ENCODE measurements at places on chromosomes 1 and 21.
A peak's percentile ranks its signal among the peaks of the same experiment; 100 is the strongest.

- DNase-seq, result no peak
Measured at GRCh38 chr21:21688889-21689288, 690.7 kb downstream of the NCAM2 start.

GRCh38 chr1:174230399-174230798, 71.1 kb downstream of the RABGAP1L start:
- no peak for DNase-seq

DNA sequence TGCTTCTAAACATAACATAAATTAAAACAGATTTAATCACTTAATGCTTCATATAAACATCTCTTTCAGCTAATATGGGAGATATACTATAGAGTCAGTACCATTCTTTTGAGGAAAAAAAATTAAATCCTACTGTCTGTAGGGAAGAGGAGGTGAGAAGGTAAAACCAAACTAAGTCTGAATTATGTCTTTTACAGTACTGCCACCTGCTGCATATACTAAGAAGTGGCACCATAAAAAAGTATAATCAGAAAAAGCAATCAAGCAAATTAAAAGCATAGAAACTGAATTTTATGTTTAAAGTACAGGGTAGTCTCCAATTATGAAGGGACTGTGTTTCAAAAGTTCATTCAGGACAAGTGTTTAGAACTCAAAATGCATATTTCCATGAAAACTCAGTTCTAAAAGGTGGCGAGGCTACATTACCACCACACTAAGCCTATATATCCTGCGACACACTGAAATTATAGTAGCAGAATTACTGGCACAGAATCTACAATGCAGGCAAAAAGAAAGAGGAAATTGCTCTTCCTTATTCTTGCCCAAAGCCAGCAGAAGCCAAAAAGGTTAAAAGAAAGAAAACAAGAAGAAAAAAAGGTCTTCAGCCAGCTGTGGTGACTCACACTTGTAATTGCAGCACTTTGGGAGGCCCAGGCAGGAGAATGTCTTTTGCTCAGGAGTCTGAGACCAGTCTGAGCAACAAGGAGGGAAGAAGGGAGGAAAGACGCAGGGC, 9.0 kb downstream of the NSL1 start:
- DNase-seq, result no peak

DNA sequence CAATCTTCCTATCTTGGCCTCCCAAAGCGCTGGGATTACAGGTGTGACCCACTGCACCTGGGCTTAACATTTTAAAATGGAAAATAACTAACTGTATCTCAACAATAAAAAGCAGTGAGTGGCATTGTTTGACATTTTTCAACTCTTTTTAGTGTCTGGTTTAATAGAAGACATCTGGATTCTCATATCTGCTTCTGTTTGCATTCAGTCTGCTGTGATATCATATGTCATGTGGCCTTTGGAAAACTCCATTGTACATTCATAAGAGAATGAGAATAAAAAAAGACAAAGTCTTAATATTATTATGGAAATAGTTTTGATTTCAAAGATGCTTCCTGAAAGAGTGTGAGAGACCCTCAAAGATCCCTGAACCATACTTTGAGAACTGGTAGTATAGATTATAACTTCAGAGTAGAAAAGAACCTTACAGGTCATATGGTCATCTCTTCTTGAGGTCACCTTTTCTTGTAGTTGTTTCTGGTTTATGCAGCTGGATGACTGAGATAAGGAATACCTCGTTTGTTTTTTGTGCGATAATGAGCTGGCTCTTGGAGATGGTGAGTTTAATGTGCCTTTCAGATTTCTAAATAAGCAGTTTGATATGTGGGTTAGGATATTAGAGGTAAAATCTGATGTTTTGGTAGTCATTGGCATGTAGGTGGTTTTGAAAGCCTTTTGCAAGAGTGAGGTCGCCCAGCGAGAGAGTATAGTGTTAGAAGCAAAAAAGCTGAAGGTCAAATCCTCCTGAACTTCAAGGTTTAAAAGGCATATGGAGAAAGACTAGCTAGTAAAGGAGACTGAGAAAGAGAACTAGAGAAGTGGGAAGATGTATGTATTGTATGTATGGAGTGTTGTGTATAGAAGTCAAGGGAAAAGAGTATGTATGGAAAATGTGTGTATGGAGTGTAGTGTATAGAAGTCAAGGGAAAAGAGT, 17.2 kb downstream of the CEP350 start:
- DNase-seq, result no peak

DNA sequence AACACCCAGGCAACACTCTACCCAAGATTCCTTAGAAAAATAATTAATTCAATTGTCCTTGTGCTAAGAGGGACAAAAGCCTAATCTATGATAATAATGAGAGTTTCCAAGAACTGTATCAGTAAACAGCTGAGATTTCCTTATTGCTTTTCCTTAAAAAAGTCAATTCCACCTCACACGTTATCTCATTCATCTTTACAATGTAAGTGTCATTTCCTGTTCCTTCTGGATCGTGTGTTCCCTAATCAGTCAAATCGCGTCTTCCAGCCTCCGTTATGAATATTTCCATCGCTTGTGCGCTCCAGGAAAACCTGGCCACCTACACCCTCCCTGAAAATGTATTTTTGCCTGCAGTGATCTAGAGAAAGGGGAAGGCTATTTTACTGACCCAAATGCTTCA, 23.9 kb upstream of the CLDN17 start:
- DNase-seq, result no peak

DNA sequence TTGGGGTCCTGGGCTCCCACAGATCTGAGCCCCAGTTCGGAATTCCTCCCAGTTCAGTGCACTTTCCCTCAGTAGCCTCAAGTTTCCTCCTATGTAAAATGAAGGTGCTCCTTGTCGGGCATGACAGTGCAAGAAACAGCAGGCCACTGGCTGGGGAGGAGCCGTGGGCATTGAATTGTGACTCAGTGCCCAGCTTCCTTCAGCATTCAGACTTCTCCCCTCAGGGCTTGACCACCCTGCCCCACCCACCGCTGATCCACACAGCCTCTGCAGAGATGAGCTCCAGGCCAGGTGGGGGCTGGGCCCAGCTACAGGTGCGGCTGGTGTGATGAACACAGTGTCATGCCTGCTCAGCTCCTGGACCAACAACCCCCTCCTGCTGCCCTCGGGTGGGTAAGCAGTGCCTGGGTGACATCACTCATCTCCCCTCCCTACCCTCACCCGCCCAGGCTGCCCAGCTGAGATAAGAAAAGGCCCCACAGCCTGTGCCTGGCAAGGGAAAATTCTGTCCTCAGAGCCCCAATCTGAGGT, 4.9 kb downstream of the MOB3C start:
- DNase-seq, result no peak

DNA sequence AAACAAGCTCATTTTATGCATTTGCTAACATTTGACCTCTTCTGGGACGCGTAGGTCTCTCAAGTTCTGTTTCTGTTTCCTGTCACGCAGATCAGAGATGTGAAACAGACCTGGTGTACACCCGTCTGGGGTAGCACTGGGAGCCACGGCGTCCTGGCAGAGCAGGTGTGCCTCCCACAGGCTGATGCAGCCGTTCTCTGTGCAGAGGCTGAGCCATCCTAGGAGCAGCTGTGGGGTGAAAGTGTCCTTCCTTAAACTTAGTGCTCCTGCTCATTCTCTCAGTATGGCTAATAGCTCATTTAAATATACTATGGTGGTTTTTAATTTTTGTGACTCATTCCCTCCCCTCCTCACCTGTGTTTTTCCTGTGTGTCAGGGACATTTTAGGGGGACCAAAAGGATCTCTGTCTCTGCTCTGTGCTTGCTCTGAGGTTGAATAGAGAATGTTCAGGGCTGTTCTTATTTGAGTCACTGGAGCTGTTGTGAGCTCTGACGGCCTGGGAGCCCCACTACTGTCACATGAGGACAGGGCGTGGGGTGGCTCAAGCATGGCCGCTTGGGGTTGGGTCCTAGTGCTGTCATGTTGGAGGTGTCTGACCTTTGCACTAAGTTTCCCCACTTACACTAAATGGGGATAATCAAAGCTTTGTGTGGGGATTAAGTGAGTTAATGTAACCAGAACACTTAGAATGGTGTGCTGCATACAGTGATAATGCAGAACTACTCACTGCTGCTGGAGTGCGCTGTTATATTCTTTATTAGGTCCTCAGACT, 43.0 kb downstream of the GALNT2 start:
- DNase-seq, result no peak

DNA sequence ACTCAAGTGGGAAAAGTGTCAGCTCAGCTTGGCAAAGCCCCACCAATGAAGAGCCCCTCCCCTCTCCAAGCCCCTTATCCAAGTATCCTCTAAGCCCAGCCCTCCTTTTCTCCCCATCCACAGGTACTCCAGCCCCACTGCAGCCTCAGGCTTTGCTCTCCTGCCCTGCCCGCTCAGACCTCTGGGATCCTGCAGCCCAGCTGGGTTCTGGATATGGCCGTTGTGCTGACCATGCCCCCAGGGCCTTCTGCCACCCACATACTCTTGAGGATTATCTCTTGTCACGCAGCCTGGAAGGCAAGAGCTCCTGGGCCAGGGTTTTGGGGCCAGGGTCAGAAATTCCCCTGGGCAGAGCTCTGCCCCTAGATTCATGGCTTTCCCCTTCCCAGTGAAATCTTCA, 4.7 kb downstream of the SHISA4 start:
- no peak for DNase-seq

GRCh38 chr1:161733526-161733925, 12.2 kb downstream of the FCRLB start:
- DNase-seq, result peak; percentile 13

- peak; percentile 44 for DNase-seq
Measured at GRCh38 chr1:201460814-201461644, 8.0 kb downstream of the PHLDA3 start.

DNA sequence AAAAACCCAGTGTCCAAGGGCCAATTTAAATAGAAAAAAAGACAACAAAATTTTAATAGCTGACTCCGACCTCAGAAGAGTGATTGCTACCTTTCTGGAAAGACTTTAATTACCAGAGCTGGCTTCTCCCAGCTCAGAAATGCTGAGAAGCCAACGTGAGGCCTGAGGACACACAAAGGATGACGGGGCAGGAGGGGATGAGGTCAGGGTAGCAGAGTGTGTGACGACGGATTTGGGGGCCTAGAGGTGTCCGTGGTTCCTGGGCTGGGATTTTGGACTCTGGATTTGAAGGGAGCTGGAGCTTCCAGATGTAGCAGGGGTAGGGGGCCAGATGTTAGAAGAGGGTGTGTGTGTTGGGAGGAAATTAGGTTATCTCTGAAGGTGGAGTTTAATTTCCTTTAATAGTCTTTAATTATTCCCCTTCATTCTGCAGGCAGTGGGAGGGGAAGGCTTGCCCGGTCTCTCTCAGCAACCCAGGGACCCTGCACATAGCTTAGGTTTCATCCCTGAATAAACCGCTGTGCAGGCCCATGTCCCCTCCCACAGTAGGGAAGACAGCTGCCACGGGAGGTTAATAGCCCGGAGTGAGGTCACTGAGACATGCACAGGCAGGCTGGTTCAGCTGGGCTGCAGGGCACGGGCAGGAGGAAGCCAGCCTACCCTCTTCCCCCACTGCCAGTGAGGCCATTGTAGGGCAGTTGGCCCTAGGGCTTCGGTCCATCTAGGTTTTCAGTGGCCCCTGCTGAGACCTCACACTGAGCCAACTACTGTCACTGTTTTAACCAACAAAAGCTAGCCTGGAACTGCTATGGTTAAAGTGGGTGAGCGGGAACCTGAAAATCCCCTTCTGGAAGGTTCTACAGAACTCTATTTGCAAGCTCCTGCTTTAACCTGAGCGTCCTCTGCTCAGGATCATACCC, 3.8 kb upstream of the PADI3 start:
- no peak for DNase-seq

DNA sequence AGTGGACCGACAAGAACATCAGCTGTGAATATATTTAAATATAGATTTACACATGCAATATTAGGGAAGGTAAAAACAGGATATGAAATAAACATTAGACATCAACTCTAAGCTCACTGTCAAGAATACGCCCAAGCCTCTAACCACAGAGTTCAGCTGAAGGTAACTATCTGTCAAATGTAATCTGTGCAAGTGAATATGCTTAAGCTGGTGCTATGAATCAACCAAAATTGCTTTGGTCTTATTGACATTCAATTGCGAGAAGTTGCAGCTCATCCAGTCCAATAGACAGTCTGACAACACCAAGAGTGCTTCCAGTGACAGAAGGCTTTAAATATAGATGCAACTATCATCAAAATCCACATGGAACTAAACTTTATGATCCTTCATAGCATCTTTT, 32.3 kb downstream of the USH2A start:
- no peak for DNase-seq

- peak; percentile 93 for DNase-seq
Measured at GRCh38 chr1:86156566-86157455, at the start of gene COL24A1. Gene COL24A1, minus strand, starts transcription at chr1:86156772. Its CDS starts 376 bp downstream, at chr1:86156396.

DNA sequence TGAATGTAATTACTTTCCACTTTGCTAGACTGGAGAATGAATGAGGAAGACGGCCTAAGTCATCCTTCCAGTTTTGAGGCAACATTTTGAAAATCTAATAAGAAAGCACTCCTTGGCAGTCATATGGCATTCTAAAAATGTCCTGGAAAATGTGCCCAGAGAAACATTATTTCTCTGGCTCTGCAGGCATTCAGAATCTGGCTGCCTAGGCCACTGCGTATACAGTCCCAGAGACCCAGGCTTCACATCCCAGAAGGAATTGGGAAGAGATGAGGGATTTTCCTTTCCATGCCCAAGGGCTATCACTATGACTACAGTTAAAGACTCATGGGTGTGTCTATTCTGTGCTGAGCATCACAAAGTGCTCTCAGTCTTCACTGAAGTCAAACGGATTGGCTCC, 92.9 kb downstream of the BEND5 start:
- DNase-seq, result no peak

GRCh38 chr1:151534662-151535278, 5.3 kb upstream of the TUFT1 start:
- peak; percentile 63 for DNase-seq

GRCh38 chr1:226934483-226935237, 5.4 kb upstream of the COQ8A start:
- no peak for DNase-seq

GRCh38 chr1:62841587-62842169, 57.7 kb downstream of the ATG4C start:
- peak; percentile 75 for DNase-seq

All from lung (tissue), 17 donors.